ENCODE measurements at places on chromosomes 5 and 9.
A peak's percentile ranks its signal among the peaks of the same experiment; 100 is the strongest.

GRCh38 chr9:109889456-109889855 is 109.5 kb downstream of the PALM2AKAP2 start:
- DNase-seq = no peak

DNA sequence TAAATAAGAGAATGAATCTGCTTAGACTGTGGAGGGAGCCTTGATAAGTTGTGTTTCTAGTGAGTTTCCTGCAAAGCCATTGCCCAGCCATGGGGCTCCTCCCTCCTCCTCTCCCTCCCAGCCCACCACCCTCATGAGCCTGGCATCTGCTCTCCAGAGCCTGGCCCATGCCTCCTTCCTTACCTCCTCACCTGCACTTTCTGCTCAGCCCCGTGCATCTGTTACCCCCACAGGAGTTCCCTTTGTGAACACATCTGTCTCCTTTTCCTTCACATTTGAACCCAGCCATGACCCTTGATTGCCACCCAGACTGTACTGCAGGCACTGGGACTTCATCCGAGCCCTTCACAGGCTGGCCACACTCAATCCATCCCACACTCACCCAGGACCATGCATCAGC is 395.6 kb downstream of the IRX2 start:
- DNase-seq = no peak

GRCh38 chr9:82010711-82011110 is 22.1 kb downstream of the SPATA31D1 start:
- DNase-seq = no peak

- DNase-seq = no peak
Observed at GRCh38 chr5:141362719-141363118, 1.2 kb upstream of the PCDHGA5 start.

- DNase-seq = no peak
Observed at GRCh38 chr5:178385496-178385890, 152.9 kb upstream of the PHYKPL start.

- peak; percentile 86 for DNase-seq
Observed at GRCh38 chr9:87193925-87194868, 246.9 kb upstream of the GAS1 start.

Measured in cardiac muscle cell (in vitro differentiated cells and primary cell).